ENCODE measurements at places on chromosomes 3 and 15.

DNA sequence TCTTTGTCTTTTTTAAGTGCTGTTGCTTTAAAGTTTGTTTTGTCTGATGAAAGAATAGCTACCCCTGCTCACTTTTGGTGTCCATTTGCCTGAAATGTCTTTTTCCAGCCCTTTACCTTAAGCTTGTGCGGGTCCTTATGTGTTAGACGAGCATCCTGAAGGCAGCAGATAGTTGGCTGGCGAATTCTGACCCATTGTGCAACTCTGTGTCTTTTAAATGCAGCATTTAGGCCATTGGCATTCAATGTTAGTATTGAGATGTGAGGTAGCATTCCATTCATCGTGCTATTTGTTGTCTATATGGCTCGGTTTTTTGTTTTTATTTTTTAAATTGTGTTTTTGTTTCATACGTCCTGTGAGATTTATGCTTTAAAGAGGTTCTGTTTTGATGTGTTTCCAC is 55.0 kb downstream of the ZDHHC19 start:
- DNase-seq, result no peak

GRCh38 chr3:122774564-122774963 is 19.1 kb downstream of the HSPBAP1 start:
- DNase-seq, result no peak

DNA sequence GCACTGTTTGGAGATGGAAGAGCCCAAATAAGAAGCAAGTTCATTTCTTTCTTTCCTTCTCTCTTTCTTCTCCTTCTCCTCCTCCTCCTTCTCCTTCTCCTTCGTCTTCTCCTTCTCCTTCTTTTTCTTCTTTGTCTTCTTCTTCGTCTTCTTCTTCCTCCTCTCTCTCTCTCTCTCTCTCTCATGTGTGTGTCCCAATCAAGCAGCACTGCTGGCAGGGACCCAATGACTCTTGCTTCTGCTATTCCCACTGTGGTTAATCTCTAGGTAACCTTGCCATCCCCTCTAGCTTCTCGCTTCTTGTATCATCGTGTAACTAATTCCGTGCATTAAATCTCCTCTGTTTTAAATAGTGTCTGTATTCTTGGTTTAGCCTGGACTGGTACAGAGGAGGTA is 26.1 kb upstream of the ZNF280D start:
- no peak for DNase-seq

DNA sequence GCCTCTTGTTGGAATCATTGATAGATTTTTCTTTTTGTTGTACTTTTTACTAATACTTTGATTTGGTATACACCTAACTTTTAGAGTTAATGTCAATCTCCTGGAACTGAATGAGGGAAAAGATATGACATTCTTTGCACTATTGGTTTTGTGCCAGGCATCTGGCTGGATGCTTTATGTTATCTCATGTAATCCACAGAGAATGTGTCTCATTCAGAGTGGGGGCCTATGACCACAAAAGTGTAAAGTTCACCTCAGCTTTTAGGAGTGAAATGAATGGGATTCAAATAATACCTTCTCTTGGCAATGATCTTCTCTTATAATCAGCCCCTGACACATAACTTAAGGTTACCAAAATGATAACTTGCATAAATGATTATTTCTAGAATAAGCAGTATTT is 329.1 kb upstream of the ROPN1 start:
- no peak for DNase-seq

DNA sequence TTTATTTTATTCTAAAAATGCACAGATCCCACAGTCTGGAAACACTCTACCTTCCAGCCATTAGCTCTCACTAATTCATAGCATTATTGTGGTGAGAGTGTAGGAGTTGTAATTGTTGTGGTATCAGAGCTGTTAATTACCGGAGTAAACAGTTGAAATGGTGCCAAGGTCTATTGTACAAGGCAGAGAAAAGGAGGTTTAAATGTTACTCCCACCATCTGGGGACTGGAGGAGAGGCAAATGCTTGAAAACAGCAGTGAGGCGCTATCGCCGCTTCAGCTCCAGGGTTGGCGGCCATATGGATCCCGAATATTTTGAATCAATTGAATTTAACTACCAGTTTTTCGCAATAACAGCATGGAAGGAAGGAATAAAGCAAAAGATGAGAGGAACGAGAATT is 113.1 kb upstream of the C15orf61 start:
- no peak for DNase-seq

GRCh38 chr3:194325424-194326153 is 25.5 kb downstream of the CPN2 start:
- DNase-seq, result no peak

Measured in stimulated activated CD8-positive, alpha-beta memory T cell treated with anti-CD3 and anti-CD28 coated beads, Interleukin-7, amount 100 ng/mL, for 4 hours (primary cell).